ENCODE measurements at places on chromosomes 7 and 10. TPM values are rescaled to one million over a fixed set of nuclear protein-coding genes. Genes with fewer than 3 reads are reported as not detected.

- DNase-seq = no peak
Observed at GRCh38 chr10:102537367-102537766, 33.6 kb downstream of the SUFU start.

GRCh38 chr10:97361537-97361901 is 27.0 kb upstream of the FRAT2 start:
- no peak for DNase-seq

DNA sequence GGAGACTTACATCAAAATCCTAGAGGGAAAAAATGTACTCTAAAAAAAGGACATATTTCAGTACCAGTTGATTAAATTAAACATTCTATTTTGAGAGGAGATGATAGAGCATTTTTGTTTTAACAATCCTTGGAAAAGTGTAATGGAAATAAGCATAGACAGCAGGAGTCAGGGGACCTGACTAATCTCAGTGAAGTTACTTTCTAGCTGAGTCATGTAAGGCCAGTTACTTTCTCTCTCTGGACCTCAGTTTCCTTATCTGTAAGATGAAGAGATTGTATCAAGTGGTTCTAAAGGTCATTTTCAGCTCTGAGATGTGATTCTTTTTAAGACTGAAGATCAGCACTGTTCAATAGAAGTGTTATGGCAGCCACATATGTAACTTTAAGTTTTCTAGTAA is 44.1 kb downstream of the VTI1A start:
- no peak for DNase-seq

GRCh38 chr10:105697290-105697780 is 1056.2 kb downstream of the SORCS3 start:
- no peak for DNase-seq

RHOBTB1 gene
- 57.2 TPM for total RNA-seq

DMTF1 gene
- total RNA-seq = 47.0 TPM

DLG5 gene
- total RNA-seq = 60.3 TPM

Data from A172 (cell line).